ENCODE measurements at places on chromosomes 3 and 15. TPM values are rescaled to one million over a fixed set of nuclear protein-coding genes. Genes with fewer than 3 reads are reported as not detected.

SNX22 gene
- total RNA-seq, result 17.4 TPM

CIB2 gene
- 2.2 TPM for total RNA-seq

IQCH gene
- 2.3 TPM for total RNA-seq

ATP13A4 gene
- 188 TPM for total RNA-seq

PIERCE2 gene
- total RNA-seq, result 2.7 TPM

COPG1 gene
- total RNA-seq, result 150 TPM

PAK2 gene
- 80.7 TPM for total RNA-seq

CCNB2 gene
- 2.0 TPM for total RNA-seq

OIP5 gene
- 0.62 TPM for total RNA-seq

HRG gene
- total RNA-seq, result not detected

GRCh38 chr3:146781606-146782005 is 176.5 kb upstream of the PLSCR5 start:
- H3K36me3 ChIP-seq, result no peaks in the 10 kb centered on the region
- H3K27ac ChIP-seq, result no peak overlapping the region
- no peaks in the 10 kb centered on the region for H3K27me3 ChIP-seq
- DNase-seq, result no peak

DNA sequence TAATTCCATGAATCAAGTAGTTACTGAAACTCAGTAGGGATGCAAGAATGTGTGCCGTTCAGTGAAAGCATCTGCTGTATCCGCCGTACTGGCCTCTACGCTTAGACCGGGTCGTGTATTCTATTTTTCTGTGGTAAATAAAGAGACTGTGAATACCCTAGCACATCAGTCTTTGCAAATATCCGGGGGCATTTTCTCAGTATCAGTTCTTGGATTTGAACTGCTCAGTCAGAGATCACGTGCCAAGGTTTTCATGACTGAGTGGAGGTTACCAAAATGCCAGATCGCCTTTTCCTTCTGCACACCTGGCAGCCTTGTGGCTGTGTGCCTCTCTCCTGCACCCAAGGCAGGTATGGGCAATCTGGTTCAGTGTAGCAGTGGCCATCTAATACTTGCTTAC is 377.0 kb downstream of the OCA2 start:
- no peak overlapping the region for H3K4me3 ChIP-seq
- no peaks in the 10 kb centered on the region for H3K4me1 ChIP-seq
- H3K36me3 ChIP-seq, result no peaks in the 10 kb centered on the region
- no peak for DNase-seq
- no peaks in the 10 kb centered on the region for H3K27me3 ChIP-seq
- H3K27ac ChIP-seq, result no peak overlapping the region

- no peaks in the 10 kb centered on the region for H3K27me3 ChIP-seq
- H3K4me1 ChIP-seq, result no peaks in the 10 kb centered on the region
- H3K36me3 ChIP-seq, result no peaks in the 10 kb centered on the region
- DNase-seq, result no peak
Observed at GRCh38 chr3:192747145-192747544, 19.8 kb upstream of the FGF12 start.

GRCh38 chr3:28018925-28019718 is 222.3 kb upstream of the CMC1 start:
- no peaks in the 10 kb centered on the region for H3K36me3 ChIP-seq
- no peaks in the 10 kb centered on the region for H3K27me3 ChIP-seq
- H3K4me1 ChIP-seq, result no peaks in the 10 kb centered on the region
- no peak overlapping the region for H3K27ac ChIP-seq

GRCh38 chr3:124707656-124708062 is 22.6 kb upstream of the UMPS start:
- DNase-seq, result no peak
- no peak overlapping the region for H3K27ac ChIP-seq
- no peaks in the 10 kb centered on the region for H3K27me3 ChIP-seq

DNA sequence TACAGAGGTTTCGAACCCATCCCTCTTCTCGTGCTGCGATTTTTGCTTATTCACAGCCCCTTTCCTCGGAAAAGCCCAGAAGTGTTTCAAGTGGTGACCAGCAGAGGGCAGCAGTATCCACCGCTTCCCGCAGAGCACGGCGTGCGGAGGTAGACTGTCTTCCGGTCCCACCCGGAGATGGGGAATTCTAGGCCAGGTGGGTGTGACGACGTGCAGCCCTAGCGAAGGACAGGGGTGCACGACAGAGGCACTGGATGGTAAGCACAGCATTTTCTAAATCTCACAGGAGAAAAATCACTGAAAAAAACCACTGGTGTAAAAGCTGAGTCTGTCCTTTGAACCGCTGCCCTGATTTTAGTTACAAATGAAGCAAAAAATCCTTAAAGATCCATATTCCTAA is 7.4 kb upstream of the PSMD6 start:
- H3K4me3 ChIP-seq, result peak overlapping the region; percentile 37
- H3K27ac ChIP-seq, result no peak overlapping the region
- H3K4me1 ChIP-seq, result no peaks in the 10 kb centered on the region
- DNase-seq, result peak; percentile 76
- H3K36me3 ChIP-seq, result no peaks in the 10 kb centered on the region

DNA sequence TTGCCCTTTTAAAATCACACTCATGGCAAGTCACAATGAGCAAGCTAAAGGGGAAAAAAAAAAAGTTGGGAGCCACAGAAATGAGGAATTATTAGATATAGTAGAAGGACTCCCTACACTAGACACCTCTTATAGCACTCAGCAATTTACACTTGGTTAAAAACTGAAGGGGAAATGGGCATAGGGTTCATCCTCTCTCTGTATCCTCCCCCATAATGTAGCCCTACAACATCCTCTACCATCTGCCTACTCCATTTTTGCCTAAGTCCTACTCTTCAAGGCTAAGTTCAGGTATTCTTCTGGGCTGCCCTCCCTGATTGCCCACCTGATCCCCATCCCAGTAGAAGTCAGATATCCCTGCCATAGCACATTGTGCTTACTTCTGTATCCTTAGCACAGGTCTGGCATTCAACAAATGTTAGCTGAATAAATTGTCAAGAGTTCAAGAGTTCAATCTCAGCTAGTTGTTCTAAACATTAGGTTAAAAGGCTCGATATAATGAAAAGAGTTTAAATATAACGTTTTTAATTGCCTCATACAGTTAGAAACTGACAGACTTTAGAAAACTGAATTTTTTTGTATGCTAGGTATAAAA is 14.5 kb downstream of the SETD2 start:
- H3K4me3 ChIP-seq, result no peak overlapping the region
- no peak overlapping the region for H3K27ac ChIP-seq
- H3K36me3 ChIP-seq, result no peaks in the 10 kb centered on the region

GRCh38 chr3:161273589-161274218 is 52.6 kb downstream of the NMD3 start:
- no peaks in the 10 kb centered on the region for H3K27me3 ChIP-seq
- H3K27ac ChIP-seq, result no peak overlapping the region
- no peaks in the 10 kb centered on the region for H3K4me1 ChIP-seq
- no peak for DNase-seq
- H3K4me3 ChIP-seq, result no peak overlapping the region

DNA sequence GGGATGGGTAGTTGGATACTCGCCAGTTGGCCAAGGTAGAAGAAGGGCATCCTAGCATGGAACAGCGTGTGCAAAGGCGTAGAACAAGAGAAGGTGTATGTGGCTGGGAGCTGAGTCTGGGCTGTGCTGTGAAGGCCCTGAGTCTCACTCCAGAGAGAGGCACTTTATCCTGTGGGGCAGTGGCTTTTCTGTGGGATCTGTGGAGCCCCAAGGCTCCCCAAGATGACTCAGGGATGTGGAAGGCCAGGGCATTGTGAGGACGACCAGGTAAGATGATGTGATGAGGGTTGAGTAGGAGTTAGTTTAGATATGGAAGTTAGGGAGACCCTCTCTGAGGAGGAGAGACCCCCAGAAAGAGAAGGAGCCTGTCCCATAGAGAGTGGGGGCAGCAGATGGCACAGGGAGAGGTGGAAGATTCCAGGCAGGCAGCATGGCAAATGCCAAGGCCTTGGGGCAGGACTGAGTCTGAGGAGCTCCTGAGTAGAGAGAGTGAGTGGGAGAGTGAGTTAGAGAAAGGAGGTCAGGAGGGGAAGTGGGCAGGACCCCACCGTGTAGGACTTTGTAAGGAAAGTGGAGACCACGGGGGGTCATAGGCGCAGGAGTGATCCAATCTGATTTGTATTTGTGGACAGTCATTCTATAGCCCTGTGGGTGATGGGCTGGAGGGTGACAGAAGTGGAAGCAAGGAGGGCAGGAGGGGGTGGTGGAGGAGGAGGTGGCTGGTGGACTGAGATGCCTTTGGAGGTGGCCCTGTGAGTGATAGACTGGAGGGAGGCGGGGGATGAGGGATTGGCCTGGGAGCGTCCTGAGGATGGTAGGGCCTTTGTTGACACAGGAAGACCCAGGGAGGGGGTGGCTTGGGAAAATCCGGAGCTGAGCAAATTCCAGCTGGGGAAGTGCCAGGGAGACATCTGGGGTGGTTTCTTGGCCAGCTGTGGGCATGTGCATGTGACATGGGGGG is 50.3 kb downstream of the FBLN2 start:
- no peaks in the 10 kb centered on the region for H3K27me3 ChIP-seq
- H3K36me3 ChIP-seq, result no peaks in the 10 kb centered on the region
- no peak overlapping the region for H3K4me3 ChIP-seq
- H3K27ac ChIP-seq, result no peak overlapping the region
- no peak for DNase-seq
- H3K4me1 ChIP-seq, result no peaks in the 10 kb centered on the region

DNA sequence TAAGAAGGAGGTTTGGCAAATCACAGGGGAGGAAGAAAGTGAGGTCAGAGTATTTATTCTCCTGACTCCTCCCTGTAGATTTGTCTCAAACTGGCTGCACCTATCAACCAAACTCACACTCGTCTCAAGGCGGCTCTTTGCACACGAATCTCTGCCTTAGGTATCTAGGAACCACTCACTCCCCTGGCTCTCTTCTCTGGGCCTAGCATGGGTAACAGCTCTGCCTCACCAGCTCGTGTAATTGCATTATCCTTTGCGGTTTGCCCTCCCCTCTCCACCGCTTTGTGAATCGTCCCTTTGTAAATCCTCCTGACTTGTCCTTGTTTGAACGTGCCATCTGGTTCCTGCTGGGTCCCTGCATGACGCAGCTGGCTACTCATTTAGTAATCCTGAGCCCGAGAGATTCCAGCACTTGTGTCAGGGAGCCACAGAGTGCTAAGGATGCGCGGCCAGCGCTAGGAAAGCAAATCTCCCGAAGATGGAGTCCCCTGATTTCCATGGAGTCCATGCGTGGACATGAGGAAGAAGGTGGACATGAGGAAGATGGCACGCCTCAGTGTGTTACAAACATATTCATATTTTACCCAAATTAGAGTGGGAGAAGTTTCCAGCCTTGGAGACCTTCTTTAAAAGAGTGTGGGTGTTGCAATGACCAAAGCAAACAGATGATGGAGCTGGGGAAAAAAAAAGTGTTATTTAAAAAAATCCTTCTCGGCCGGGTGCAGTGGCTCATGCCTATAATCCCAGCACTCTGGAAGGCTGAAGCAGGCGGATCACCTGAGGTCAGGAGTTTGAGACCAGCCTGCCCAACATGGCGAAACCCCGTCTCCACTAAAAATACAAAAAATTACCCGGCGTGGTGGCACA is 26.7 kb downstream of the NRROS start:
- peaks cover 17% of the 10 kb centered on the region for H3K4me1 ChIP-seq
- H3K27ac ChIP-seq, result no peak overlapping the region
- H3K4me3 ChIP-seq, result no peak overlapping the region
- no peaks in the 10 kb centered on the region for H3K27me3 ChIP-seq

- H3K27me3 ChIP-seq, result no peaks in the 10 kb centered on the region
- no peak overlapping the region for H3K27ac ChIP-seq
- no peak overlapping the region for H3K4me3 ChIP-seq
- H3K36me3 ChIP-seq, result no peaks in the 10 kb centered on the region
- peaks cover 5% of the 10 kb centered on the region for H3K4me1 ChIP-seq
Observed at GRCh38 chr15:70203981-70204560, 106.4 kb upstream of the TLE3 start.

DNA sequence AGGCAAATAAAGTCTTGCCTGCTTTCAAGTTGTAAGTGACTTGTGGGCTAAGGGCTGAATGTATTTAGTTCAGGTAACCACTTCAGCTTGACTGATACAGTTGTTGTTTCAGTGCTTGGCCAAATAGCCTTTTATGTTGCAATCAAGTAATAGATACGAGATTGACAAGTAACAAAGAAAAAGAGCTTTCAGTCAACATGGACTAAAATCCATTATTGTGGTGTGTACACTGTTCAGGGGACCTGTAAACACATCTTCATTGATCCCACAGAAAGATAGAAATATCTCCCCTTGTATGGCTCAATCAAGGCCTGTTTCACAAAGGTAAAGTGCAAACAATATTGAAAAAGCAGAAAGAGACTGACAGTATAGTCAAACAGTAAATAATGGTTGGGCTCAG is 224.8 kb upstream of the TMCO5A start:
- no peaks in the 10 kb centered on the region for H3K4me1 ChIP-seq
- no peaks in the 10 kb centered on the region for H3K36me3 ChIP-seq
- DNase-seq, result no peak
- no peak overlapping the region for H3K4me3 ChIP-seq

DNA sequence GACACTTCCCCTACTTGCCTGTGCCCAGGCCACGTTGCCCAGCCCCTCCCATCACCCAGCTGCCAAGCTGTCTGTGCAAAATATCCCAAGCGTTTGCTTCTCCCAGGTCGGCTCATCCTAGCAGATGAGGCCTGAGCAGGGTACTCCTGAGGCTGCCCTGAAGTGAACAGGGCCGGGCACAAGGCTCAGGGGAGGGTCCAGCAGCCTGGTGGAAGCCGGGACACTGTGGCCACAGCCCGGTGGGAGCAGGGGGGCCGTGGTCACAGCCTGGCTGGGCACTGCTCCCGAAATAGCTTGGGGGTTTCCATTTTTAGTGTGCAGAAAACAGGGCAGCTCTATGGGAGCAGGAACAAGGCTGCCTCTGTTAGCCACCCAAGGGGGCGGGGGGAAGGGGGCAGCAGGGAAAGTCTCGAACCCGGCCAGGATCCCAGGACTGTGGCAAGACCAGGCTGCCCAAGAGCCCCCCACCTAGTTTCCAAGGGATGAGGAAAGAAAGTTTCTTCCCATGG is 3.4 kb downstream of the PLXNB1 start:
- H3K27me3 ChIP-seq, result peaks cover 4% of the 10 kb centered on the region
- peak overlapping the region; percentile 36 for H3K27ac ChIP-seq
- H3K4me1 ChIP-seq, result peaks cover 50% of the 10 kb centered on the region
- peak overlapping the region; percentile 86 for H3K4me3 ChIP-seq

- H3K27ac ChIP-seq, result no peak overlapping the region
- H3K27me3 ChIP-seq, result peaks cover 20% of the 10 kb centered on the region
- H3K4me1 ChIP-seq, result peaks cover 25% of the 10 kb centered on the region
- H3K4me3 ChIP-seq, result no peak overlapping the region
- no peaks in the 10 kb centered on the region for H3K36me3 ChIP-seq
Observed at GRCh38 chr15:74243431-74243830, 7.3 kb downstream of the CCDC33 start.

GRCh38 chr3:8529738-8530525 is 28.3 kb downstream of the LMCD1 start:
- peaks cover 79% of the 10 kb centered on the region for H3K4me1 ChIP-seq
- no peak for DNase-seq
- peak overlapping the region; percentile 21 for H3K27ac ChIP-seq
- H3K4me3 ChIP-seq, result no peak overlapping the region
